ENCODE measurements at places on chromosomes 2 and 18. TPM values are rescaled to one million over a fixed set of nuclear protein-coding genes. Genes with fewer than 3 reads are reported as not detected.

The ADNP2 gene
- total RNA-seq, result 20.6 TPM

The SLC23A3 gene
- 5.1 TPM for total RNA-seq

DNA sequence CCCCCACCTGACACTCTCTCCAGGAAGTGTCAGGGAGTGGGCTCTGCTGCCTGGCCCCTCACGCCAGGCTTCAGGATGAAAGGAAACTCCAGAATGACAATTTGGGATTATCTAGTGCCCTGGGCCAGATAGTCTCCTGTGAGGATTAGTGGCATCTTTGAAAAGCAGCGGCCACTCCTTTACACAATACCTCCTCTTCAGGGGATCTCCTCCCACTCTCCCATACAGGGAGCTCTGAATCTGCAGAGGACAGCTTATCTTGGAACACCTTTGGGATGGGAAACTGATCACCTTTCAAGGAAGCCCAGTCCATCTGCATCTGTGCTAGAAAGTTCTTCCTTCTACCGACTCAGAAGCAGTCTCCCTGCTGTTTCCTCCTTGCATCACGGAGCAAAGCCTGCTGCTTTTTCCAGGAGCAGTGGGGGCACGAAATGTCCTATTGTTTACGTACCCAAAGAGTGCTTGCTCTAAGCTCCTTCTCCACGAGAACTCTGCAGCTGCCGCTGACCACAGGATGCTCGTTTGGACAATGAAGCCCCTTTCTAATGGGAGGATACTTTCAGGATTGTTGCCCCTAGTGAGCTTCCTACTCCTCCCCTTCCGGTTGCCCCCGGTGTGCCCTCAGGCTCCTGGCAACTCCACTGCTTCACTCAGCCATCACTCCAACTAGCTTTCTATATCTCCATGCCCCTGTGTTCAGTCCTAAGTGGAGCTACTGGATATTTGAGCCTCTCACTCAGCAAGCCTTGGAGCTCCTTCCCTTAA, 31.5 kb downstream of the SIX3 start:
- DNase-seq, result no peak

GRCh38 chr18:9734189-9734588, 26.1 kb downstream of the RAB31 start:
- peak; percentile 58 for DNase-seq

The SCYGR4 gene
- not detected for total RNA-seq

- no peak for DNase-seq
These were observed 91.3 kb downstream of the TNS1 start for GRCh38 chr2:217911283-217912097.

- DNase-seq, result no peak
These were observed 5.5 kb upstream of the PDK1 start for GRCh38 chr2:172550419-172550818.

The NR4A2 gene
- 9.7 TPM for total RNA-seq

DNA sequence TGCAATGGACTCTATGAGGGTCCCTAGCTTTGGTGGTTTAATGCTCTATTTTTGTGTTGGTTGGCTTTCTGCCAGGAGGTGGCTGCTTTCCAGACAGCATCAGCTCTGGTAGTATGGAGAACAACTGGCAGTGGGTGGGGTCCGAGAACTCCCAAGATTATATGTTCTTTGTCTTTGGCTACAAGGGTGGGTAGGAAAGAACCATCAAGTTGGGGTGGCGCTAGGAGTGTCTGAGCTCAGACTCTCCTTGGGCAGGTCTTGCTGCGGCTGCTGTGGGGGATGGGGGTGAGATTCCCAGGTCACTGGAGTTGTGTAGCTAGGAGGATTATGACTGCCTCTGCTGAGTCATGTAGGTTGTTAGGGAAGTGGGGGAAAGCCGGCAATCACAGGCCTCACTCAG, 976.1 kb upstream of the GYPC start:
- peak; percentile 51 for DNase-seq

DNA sequence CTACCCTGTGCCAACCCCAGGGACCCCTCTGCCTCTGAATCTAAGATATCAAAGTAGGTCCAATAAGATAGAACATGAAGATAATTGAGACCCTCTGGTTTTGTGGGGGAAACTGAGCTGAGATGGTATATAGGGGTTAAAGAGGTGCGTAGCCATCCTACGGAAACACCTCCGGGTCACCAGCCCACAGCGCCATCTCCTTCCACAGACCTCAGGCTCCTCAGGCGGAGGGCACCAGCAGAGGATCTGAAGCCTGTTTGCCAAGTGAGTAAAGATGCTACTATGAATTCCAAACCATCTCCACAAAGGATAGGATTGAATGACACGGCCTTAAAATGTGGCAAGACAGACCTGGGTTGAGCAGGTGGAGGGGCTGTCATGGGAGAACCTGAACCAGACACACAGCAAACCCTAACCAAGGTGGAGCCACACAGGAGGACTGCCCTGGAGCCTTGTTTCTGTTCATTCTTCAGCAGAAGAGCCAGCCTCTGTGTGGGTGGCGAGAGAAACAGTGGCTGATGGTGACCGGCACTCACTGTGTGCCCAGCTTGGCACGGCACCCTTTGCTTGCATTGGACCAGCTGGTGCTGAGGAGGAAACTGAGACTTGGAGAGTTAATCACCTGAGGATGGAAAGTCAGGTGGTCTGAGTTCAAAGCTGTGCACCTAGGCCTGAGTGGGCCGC, 10.2 kb downstream of the GBX2 start:
- DNase-seq, result no peak

- DNase-seq, result no peak
These were observed 2.1 kb upstream of the GPR75 start for GRCh38 chr2:53861824-53862223.

The TMEM37 gene
- total RNA-seq, result 119 TPM

DNA sequence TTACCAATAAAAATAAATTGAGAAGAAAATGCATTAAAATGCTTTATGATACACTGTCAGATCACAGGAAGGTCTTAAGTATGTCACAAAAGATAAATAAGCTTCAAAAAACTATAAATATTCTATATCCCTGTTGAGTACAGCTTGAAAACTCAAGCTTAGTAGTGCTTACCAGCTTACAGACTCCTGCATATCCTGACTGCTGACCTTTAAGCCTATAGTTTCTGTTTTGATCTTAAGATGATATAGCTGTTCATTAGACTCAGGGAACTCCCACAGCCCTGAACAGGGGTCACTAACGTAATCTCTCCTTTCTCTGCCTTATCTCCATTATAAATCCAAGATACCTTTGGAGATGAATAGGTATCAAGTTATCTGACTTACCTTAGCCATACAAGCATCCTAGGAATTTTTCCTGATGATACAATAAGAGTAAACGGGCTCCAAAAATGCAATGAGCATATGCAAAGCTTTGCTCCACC, 93.7 kb upstream of the RBBP8 start:
- no peak for DNase-seq

The TRAF3IP1 gene
- total RNA-seq, result 18.0 TPM

GRCh38 chr2:63301481-63301880, 250.9 kb downstream of the OTX1 start:
- no peak for DNase-seq

GRCh38 chr2:107730898-107731297, 95.8 kb upstream of the RGPD4 start:
- no peak for DNase-seq

The GALNT13 gene
- total RNA-seq, result 0.31 TPM

- no peak for DNase-seq
These were observed 24.6 kb downstream of the RTN4 start for GRCh38 chr2:55025627-55026026.

- no peak for DNase-seq
These were observed 4.5 kb upstream of the MYOM1 start for GRCh38 chr18:3224223-3224622.

The PLEK gene
- total RNA-seq, result 7.8 TPM

The UGT1A6 gene
- total RNA-seq, result 10.2 TPM

DNA sequence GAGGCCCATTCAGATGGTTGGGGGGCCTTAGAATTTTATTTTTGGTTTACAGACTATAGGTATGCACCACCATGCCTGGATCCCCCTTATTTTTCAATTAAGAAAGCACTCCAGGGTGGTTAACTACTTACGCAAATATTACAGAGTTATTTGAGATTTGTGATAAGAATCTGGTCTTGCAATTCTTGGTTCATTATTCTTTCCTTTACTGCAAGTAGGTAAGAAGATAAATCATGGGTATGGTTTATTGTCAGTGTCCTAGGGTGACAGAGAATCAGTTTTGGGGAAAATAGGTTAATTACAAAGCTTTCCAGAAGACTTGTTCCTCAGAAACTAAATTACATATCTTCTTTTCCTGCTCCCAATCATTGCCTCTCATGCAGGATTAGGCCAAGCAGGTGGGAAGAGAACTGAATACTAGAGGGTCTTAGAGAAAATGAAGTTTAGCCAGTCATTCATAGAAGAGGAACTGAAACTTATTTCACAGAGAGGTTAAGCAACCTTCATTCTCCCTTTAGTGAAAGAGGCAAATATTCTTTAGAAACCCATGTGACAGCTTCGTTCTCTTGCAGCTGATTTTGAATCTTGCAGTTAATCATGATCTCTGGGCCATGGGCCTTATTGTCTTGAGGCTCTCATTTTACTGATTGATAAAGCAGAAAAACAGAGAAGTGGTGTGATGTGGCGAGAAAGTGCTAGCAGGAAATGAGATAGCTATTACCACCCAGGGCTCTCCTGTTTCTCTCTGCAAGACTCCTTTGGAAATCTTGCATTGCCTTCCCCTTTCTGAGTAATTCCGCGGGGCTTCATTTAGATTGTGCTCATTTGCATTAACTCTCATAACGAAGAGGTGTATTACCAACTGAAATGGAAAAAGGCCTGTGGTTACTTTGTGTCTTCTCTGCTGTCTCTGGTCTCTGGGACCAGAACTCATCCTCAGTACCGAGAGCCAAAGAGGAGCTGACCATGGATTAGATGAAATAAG, 44.8 kb upstream of the ARHGAP25 start:
- DNase-seq, result no peak

DNA sequence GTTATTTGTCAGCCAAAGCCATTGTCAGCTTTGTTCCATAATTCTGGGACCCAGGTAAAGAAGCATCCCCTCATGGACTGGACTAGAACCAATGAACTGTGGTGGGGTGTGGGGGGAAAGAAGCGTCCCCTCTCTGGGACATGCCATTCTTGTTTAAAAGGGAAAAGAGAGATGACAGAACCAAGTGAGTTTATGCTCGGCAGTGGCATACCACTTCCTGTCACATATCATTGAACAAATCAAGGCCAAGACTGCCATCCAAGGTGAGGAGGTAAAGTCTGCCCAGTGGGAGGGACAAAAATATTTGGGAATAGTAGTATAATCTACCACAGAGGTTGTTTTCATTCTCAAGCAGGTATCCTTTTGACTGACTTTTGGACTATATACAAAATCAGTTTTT, 4.7 kb upstream of the GLS start:
- no peak for DNase-seq

The AQP12A gene
- 0.92 TPM for total RNA-seq

The CD8A gene
- 1.6 TPM for total RNA-seq

The SERPINB12 gene
- total RNA-seq, result not detected

The LONRF2 gene
- total RNA-seq, result 0.21 TPM

- no peak for DNase-seq
These were observed 97.2 kb downstream of the AGPS start for GRCh38 chr2:177489719-177490301.

GRCh38 chr2:217000406-217000805, 140.5 kb upstream of the TNP1 start:
- no peak for DNase-seq

The IL36G gene
- 0.31 TPM for total RNA-seq

The ABCG5 gene
- total RNA-seq, result 0.09 TPM

- DNase-seq, result peak; percentile 48
These were observed 8.6 kb upstream of the MTCL1 start for GRCh38 chr18:8696749-8697211.

- DNase-seq, result peak; percentile 88
These were observed at the start of gene FBXO36 for GRCh38 chr2:229922449-229923386. FBXO36 (plus strand) TSS chr2:229922503; CDS start chr2:229922514, 11 bp downstream.

- DNase-seq, result no peak
These were observed 46.4 kb upstream of the NPAS2 start for GRCh38 chr2:100773538-100773937.

DNA sequence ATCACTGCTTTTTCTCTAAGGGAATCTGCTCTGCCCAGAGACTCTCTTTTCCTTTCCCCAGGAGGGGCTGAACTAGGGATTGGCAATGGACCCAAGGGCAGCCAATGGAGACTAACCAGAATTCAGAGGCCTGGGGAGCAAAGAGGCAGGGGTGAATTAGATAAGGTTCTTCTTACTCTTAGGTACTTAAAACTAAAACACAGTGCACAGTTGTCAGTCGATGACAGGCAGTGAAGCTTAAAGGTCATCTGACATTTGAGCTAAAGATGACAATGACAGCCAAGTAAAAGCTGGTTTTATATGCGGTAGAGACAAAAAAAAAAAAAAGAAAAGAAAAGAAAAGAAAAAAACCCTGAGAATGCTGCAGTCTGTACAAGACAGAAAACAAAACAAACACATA, 57.8 kb downstream of the HIBCH start:
- no peak for DNase-seq

The C2orf76 gene
- 5.3 TPM for total RNA-seq

The TEKT4 gene
- total RNA-seq, result not detected

The MC4R gene
- total RNA-seq, result not detected

GRCh38 chr2:80499095-80499494, 194.5 kb upstream of the LRRTM1 start:
- DNase-seq, result no peak

The CRYBA2 gene
- total RNA-seq, result 4.1 TPM

- DNase-seq, result no peak
These were observed 298.8 kb upstream of the CCDC68 start for GRCh38 chr18:55258088-55258487.

DNA sequence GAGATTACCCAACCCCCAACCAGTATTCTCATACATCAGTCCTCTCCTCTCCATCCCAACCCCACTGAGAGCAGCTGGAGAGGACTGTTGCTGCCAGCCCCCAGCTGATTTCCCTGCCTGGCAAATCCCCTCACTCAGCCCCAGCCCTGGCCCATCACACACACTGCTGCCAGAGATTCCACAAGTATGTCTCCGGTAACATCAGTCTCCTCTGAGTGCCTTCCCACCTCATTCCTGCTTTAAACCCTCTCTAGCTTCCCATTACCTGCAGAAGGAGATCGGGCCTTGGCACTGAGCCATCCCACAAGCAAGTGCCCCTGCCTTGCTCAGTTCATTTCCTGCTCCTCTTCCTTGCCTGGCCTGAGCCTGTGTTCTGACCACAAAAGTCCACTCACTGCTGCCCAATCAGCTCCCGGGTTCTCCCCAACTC, 50.6 kb upstream of the ZFP36L2 start:
- peak; percentile 55 for DNase-seq

DNA sequence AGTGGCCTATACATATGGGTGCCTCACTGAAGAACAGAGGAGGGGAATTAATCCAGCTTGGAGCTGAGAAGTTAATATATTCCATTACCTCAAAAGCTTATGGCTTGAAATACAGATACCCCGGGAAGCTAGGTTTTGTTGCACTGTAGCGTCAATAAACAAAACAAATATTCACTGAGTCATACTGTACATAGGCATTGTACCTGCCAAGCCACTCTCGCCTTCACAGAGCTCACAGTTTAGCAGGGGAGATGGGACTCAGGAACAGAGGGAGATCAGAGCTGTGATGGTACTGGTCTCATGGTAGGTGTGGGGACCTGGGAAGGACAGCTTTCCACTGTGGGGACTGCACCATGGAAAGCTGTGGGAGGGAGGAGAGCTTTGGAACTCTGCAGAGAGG, 111.2 kb upstream of the ST6GAL2 start:
- no peak for DNase-seq
